ENCODE measurements at places on chromosomes 13 and 19.

GRCh38 chr13:50531917-50532899 lies 311.3 kb downstream of the DLEU7 start:
- DNase-seq: no peak

DNA sequence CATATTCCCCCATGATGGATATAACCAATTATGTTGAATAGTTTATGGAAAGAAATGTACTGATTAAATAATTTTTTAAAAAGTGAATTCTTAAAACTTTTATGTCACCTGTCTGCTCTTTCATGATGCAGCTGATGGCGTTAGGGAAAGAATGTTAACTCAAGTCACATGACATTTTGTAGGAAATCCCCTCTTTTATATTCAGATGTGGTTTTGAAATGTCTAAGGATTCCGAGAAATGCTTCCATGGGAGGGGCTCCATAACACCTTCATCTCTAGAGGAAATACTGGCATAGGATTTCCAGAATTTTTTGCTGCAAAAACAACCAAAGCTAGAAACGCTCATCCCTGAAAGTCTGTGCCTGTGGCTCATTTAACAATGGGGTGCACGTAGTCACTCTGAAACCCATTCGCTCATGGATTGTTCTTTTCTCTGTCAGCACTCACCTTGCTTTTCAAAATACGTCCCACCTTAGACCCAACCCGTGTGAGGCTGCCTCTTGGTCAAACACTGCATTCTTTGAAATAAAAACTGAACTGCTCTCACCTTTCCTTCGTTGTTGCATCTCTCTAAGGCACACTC lies 288.9 kb downstream of the SHISA2 start:
- DNase-seq: no peak

DNA sequence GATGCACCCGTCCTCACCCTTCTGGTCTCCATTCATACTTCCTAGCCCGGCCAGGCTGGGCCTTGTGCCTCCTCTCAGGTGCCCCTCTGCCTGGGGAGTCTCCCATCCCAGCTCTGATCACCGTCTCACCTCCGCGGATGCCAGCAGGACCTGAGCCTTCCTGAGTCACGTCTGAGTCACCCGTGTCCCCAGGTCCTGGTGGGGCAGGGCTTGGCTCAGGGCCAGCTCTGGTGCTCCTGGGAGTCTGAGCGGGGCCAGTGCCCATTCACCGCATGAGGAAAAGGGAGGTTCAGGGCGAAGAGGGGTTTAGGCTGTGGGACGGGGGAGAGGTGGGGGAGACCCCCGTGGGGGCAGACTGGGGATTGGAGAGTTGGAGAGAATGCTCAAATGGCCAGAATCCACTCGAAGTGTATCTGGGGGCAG lies 593 bp downstream of the ATP8B3 start:
- no peak for DNase-seq

DNA sequence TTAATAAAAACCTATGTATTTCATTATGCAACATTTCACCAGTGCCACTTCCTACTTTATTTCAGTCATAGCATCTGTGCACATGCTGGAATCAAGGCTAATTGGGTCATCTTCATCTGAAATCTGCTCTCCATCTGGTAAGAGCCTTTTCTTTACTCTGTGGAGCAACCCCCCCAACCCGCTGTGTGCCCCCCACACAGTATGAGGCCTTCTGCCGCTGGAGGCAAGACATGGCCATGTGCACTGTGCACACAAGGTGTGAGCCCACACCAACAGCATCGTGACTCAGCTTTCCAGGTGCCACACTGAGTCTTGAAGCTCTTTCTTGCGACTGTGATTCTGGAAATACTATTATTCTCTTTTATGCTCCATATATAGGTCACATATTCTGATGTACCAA lies 471.0 kb downstream of the TBC1D4 start:
- no peak for DNase-seq

DNA sequence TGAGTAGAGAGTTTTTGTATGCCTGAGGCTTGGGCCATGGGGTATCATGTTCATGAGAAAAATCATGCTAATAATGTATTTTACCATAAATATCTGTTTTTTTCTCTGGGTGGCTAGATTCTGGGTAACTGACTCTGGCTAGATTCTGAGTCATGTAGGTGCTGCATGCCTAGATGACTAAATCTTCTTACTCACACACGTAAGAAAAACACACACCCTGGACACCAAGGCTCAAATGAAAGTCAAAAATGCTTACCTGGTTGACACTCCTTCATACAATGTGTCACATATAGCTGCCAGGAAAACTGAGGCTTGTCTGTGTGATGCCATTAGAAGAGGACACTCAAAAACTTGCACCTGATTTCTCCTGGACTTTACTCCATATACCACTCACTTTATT lies 597.4 kb upstream of the SLITRK1 start:
- no peak for DNase-seq

- DNase-seq: no peak
Measured at GRCh38 chr13:46119883-46120614, 15.2 kb upstream of the CPB2 start.
